ENCODE measurements at places on chromosomes 13 and 19.

DNA sequence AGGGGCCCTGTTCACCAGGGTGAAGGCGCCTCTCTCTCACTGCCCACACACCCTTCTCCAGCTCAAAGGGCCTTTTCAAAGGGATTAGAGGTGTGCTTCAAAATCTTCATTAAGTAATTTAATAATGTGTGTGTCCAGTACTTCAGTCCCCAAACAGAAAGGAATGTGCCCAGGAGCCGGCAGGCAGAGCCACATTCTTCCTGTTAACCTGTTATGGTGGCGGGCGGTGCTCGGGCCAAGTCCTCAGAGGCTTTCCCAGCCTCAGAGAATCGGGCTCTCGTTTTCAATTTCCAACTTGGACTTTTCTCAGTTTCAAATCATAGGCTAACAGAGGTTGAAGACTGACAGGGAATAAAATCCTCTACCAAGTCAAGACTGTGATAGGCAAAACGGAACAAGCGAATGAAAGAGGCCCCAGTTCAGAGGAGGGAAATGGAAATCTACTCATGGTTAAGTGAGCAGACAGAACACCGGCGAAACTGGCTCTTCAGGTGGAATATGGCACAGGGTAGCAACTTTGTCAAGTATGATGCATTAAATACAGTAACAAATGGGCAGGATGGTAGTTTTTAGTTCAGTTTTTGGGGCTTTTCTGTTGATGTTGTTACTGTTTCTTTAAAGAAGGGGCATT lies 68.6 kb downstream of the FOXO1 start:
- H3K27ac ChIP-seq: peak overlapping the region; percentile 92
- peak; percentile 43 for DNase-seq
- no peaks in the 10 kb centered on the region for H3K27me3 ChIP-seq
- peak overlapping the region; percentile 69 for H3K4me3 ChIP-seq

DNA sequence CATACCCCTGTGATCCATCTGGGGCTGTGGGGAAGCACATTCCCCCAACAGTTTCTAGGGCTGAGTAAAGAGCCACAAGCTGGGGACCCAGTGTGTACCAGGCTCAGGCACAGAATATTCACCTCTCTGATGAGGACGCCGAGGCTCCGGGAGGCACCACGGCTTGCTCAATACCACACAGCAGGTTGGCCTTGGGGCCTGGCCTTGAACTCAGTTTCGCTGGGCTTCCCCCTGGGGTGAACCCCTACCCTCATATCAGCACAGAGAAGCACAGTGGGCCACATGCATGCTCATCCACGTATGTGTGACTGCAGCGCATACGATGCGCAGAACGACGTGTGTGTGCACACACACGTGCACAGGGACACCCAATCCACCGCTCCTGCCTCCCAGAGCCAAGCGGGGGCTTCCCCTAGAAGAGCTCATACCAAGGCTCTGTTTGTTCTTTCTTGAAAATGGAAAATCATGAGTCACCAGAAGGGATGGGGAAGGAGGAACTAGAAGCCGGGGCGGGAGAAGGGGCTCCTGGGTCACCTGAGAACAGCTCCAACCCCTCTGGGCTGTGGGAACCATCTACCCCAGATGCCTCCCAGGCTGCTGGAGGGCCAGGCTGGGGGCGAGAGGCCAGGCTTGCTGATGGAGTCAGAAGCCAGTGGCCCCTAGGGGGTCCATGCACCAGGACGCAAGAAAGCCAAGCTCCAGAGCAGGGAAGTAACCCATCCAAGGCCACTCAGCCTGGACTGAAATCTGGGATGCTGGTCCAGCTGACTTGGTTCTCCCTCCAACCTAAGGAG lies 4.9 kb upstream of the PDE4C start:
- DNase-seq: peak; percentile 54
- no peak overlapping the region for H3K4me3 ChIP-seq
- H3K27me3 ChIP-seq: peaks cover 73% of the 10 kb centered on the region
- peaks cover 14% of the 10 kb centered on the region for H3K36me3 ChIP-seq
- H3K27ac ChIP-seq: peak overlapping the region; percentile 60

DNA sequence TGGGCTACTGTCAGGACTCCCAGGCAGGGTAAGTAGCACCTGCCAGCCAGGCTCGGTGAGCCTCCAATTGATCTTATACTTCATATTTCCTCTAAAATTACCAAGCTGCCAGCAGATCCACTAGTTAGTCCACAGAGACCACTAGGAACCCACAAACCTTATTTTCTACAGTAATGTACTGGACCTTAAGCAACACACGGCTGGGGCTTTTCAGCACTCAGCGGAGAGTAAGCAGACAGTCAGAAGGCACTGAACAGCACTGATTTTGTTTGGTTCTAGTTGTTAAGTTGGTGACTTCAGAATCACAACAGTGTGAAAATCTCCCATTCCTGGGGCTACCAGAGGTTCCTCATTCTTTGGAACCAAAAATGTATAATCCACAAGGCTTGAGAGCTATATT lies 56.1 kb downstream of the MRPL57 start:
- H3K27ac ChIP-seq: no peak overlapping the region
- DNase-seq: no peak
- H3K4me3 ChIP-seq: no peak overlapping the region
- H3K4me1 ChIP-seq: peaks cover 7% of the 10 kb centered on the region

DNA sequence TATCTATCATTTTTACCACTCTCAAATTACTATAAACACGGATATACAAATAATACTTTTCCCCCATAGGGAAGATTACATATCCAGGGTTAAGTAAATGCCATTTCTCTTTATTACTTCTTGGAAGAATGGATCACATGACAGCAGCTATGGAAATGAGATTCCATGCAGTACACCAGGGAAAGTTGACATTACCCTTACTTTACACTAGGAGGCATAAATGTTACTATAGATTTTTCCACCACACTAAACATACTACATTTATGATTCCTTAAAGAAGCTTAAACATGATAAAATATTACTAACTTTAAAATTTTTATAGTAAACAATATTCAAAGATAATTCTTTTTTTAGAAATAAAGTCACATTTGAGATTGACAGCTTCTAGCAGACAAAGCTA lies 611.4 kb downstream of the PCDH9 start:
- no peak for DNase-seq
- H3K4me1 ChIP-seq: no peaks in the 10 kb centered on the region
- H3K27me3 ChIP-seq: no peaks in the 10 kb centered on the region
- no peaks in the 10 kb centered on the region for H3K36me3 ChIP-seq

All from Calu3 (cell line).